A673 (cell line): ENCODE measurements at places on chromosomes 2 and 18. TPM values are rescaled to one million over a fixed set of nuclear protein-coding genes. Genes with fewer than 3 reads are reported as not detected.

GRCh38 chr2:66507673-66508201 is 72.8 kb downstream of the MEIS1 start:
- no peak for DNase-seq
- peak overlapping the region; percentile 25 for H3K27ac ChIP-seq
- no peak overlapping the region for H3K4me3 ChIP-seq
- H3K4me1 ChIP-seq: peaks cover 49% of the 10 kb centered on the region

DNA sequence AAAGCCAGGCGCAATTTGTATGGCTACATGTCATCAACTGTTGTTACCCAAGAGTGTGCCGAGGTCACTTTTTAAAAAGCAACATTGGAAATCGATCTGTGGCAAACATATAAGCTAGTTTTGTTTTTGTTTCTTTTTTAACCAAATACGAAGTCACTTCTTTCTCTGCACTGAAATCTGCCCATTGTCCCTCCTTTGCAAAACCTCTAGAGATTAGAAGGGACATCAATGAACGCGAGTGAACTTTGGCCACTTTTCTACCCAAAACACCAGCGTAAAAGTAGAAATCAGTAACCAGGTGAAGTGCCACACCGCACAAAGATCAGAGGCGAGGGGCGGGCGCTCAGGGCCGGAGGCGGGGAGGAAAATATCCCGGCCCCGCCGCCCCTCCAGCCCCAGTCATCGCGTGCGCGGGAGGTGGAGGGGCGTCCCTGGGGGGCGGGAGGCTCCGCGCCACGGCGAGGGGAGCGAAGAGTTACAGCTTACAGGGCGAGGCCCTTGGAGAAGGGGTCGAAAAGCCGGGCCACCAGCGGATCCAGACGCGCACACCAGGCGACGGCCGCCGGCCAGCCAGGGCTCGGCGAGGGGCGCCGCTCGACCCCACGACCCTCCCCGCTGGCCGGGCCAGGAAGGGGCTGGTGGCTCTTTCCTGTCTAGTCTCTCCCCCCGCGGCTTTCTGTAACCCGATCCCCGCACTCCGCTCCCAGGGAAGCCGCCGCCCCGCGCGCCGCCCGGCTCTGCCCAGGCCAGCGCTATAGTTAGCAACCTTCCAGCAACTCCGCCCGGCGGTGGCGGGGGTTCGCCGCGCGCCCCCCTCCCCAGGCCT is 993 bp downstream of the RBMS1 start:
- peak overlapping the region; percentile 93 for H3K27ac ChIP-seq
- no peaks in the 10 kb centered on the region for H3K27me3 ChIP-seq
- peak overlapping the region; percentile 97 for H3K4me3 ChIP-seq
- peak; percentile 80 for DNase-seq

- no peaks in the 10 kb centered on the region for H3K4me1 ChIP-seq
- peak; percentile 70 for DNase-seq
- no peak overlapping the region for H3K27ac ChIP-seq
Observed at GRCh38 chr2:72137498-72138010, 10.1 kb downstream of the CYP26B1 start.

GRCh38 chr2:232982926-232983668 is 30.0 kb downstream of the NGEF start:
- H3K4me3 ChIP-seq: no peak overlapping the region
- H3K36me3 ChIP-seq: no peaks in the 10 kb centered on the region
- H3K27ac ChIP-seq: no peak overlapping the region
- DNase-seq: no peak

- no peak for DNase-seq
- H3K4me3 ChIP-seq: no peak overlapping the region
Observed at GRCh38 chr18:31646332-31647126, 37.9 kb downstream of the B4GALT6 start.

- no peak overlapping the region for H3K4me3 ChIP-seq
- no peaks in the 10 kb centered on the region for H3K4me1 ChIP-seq
Observed at GRCh38 chr2:206693399-206694137, 24.6 kb downstream of the DYTN start.

DNA sequence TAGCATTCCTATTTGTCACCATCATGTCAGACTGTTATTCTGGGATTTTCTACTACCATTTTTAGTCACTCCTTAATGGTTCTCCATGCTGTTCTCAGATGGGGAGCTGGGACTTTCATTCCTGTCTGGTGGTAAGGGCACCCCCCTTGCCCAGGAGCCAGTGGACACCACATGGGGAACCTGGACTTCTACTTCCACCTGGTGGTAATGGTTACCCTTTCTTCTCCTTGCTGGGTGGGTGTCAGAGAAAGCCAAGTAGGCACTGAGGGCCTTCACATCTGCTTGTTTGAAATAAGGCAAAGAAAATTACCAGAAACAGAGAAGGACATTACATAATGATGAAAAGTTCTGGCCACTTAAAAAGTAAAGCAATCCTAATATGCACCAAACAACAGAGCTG is 239.8 kb downstream of the FHOD3 start:
- H3K27me3 ChIP-seq: peaks cover 10% of the 10 kb centered on the region
- no peaks in the 10 kb centered on the region for H3K36me3 ChIP-seq
- no peak overlapping the region for H3K4me3 ChIP-seq
- no peak for DNase-seq
- no peak overlapping the region for H3K27ac ChIP-seq

DNA sequence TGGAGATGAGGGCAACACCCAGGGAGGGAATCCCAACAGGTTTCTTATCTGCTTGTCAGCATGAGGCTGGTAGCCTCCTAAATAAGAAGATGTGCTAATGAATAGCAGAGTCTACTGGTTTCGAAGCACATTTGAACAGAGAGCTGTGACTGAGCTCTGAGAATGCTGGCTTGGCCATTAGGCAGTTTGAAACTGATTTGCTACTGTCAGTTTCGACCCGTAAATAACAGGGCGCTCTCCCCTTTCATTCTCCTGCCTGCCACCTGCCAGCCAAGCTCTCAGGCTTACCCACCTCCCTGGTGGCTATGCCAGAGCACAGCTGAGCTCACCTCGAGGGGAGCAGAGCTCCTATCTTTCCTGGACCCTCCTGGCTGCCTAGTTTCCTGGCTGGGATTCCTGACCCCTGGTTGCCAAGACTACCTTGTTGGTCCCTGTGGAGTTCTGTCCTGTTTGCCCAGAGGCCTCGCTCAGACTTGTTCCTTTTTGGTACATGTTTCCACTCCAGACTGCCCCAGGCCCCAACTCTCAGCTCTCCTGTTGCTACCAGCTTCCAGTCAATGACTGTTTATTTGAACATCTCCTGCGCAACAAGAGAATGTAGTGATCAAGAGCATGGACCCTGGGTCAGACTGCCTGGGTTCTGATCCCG is 102.3 kb upstream of the ALPP start:
- no peaks in the 10 kb centered on the region for H3K4me1 ChIP-seq
- no peaks in the 10 kb centered on the region for H3K27me3 ChIP-seq
- no peak overlapping the region for H3K27ac ChIP-seq

DNA sequence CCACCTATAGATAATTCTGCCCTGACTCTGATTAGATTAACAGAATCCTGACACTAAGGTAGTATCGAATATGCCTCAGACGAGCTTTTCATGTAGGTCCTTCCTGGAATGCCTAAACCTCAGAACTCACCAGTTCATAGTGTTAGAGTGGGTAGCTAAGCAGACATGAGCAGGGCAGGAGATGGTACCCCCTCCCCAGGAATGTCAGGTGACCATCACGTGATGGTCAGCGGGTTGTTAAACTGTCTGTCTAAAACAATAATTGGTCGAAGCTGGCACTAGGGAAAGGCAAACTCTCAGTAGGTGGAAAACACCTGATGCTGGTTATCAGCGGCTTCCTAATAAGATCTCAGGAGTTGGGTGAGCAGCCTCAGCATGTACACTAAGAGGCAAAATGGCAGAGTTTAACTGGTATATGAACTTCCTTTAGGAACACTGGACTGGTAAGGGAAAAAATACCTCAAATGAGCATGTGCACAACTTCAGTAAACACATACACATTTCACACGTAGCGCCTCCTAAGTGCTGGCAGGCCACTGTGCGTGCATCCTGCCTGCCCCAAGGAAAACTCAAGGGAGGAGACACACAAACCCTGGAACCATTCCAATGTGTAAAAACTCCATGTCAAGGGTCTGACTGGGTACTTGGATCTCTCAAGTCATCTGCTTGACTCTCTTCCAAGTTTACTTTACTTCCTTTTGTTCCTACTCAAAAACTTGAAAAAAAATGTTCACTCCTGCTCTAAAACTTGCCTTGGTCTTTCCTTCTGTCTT is 339.5 kb downstream of the GULP1 start:
- no peak overlapping the region for H3K27ac ChIP-seq
- H3K27me3 ChIP-seq: no peaks in the 10 kb centered on the region

DNA sequence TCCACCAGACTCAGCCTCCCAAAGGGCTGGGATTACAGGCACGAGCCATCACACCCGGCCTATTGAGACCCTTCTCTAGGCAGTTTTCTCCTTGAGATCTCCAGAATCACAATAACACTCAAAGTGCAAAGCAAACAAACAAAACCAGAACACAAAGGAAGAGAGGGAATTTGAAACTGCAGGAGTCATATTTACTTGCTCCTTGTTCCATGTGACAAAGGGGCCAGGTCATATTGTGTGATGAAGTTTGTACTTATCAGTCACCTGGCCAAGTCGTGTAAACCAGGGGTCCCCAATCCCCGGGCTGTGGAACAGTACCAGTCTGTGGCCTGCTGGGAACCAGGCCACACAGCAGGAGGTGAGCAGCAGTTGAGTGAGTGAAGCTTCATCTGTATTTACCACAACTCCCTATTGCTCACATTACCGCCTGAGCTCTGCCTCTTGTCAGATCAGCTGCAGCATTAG is 26.5 kb downstream of the SCYGR8 start:
- no peaks in the 10 kb centered on the region for H3K4me1 ChIP-seq
- no peaks in the 10 kb centered on the region for H3K27me3 ChIP-seq
- no peak overlapping the region for H3K27ac ChIP-seq
- H3K36me3 ChIP-seq: no peaks in the 10 kb centered on the region

- H3K4me3 ChIP-seq: no peak overlapping the region
- no peaks in the 10 kb centered on the region for H3K27me3 ChIP-seq
- no peaks in the 10 kb centered on the region for H3K4me1 ChIP-seq
- no peak overlapping the region for H3K27ac ChIP-seq
Observed at GRCh38 chr2:39069136-39069515, 51.7 kb downstream of the SOS1 start.

- H3K27me3 ChIP-seq: no peaks in the 10 kb centered on the region
- H3K4me3 ChIP-seq: no peak overlapping the region
- DNase-seq: no peak
- no peaks in the 10 kb centered on the region for H3K4me1 ChIP-seq
Observed at GRCh38 chr2:159933727-159934049, 128.7 kb downstream of the PLA2R1 start.

DNA sequence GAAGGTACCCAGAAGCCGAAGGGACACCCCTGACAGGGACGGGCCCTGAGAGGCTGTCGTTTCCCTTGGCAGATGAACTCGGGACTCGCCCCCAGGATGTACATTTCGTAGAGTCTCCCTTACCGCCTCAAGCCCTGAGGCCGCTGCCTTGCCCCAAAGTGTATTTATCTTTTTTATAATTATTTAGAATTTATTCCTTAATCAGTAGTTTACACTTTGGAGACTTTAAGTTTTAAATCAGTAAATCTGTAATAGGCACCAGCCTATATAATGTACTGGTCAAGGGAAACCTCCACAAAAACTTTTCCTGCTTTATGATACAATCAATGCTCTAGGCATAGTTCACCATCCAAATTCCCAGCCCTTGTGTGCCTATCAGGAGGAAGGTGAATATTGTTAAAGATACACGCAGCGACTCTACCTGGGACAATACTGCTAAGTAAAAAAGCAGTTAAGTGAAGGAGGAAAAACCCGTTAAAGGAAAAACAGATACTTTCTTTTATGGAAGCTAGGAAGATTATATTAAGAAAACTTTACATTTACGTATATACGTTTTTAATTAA is 848 bp downstream of the VRK2 start:
- H3K27me3 ChIP-seq: no peaks in the 10 kb centered on the region
- H3K36me3 ChIP-seq: no peaks in the 10 kb centered on the region
- peak overlapping the region; percentile 62 for H3K4me3 ChIP-seq
- peak overlapping the region; percentile 79 for H3K27ac ChIP-seq

CRYGD gene
- not detected in 2 replicates for total RNA-seq

CYTIP gene
- not detected in 2 replicates for total RNA-seq

SPP2 gene
- not detected in 2 replicates for total RNA-seq

ADCY3 gene
- total RNA-seq: 37.3 and 42.2 TPM in 2 replicates

RNF138 gene
- 54.2 and 61.8 TPM in 2 replicates for total RNA-seq

RPL37A gene
- total RNA-seq: 2,455 and 2,535 TPM in 2 replicates

SLC40A1 gene
- total RNA-seq: 1.5 and 1.9 TPM in 2 replicates

GRP gene
- 286 and 346 TPM in 2 replicates for total RNA-seq

IL36B gene
- not detected in 2 replicates for total RNA-seq

PID1 gene
- 1.5 and 1.9 TPM in 2 replicates for total RNA-seq
